Activated B cell treated with CpG ODN at 0.5 μM for 24 hours (primary cell): ENCODE measurements at places on chromosomes 16 and 17.

DNA sequence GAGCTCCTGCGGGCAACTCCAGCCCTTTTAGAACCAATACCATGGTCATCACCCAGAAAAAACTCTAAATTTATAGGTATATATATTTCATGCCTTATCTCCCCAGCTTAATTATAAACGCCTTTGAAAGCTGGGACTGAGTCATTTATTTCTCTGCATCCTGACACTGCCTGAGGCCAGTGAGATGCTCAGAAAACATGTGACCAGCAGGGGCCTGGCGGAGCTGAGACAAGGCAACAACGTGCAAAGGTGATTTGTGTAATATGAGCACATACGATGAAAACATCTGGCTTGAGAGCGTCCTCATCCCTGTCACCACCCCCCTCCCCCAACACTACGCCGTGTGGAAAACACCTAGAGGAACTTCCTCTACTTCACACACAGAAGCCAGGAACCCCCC, 22.7 kb downstream of the NXN start:
- DNase-seq, result no peak

DNA sequence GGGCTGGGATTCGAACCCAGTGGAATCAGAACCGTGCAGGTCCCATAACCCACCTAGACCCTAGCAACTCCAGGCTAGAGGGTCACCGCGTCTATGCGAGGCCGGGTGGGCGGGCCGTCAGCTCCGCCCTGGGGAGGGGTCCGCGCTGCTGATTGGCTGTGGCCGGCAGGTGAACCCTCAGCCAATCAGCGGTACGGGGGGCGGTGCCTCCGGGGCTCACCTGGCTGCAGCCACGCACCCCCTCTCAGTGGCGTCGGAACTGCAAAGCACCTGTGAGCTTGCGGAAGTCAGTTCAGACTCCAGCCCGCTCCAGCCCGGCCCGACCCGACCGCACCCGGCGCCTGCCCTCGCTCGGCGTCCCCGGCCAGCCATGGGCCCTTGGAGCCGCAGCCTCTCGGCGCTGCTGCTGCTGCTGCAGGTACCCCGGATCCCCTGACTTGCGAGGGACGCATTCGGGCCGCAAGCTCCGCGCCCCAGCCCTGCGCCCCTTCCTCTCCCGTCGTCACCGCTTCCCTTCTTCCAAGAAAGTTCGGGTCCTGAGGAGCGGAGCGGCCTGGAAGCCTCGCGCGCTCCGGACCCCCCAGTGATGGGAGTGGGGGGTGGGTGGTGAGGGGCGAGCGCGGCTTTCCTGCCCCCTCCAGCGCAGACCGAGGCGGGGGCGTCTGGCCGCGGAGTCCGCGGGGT, at the start of gene CDH1:
TSS of gene CDH1 (plus strand) at position 247 of the 684 bp plus-strand sequence. CDS start at position 371, 124 bp downstream.
- DNase-seq, result peak; percentile 26

DNA sequence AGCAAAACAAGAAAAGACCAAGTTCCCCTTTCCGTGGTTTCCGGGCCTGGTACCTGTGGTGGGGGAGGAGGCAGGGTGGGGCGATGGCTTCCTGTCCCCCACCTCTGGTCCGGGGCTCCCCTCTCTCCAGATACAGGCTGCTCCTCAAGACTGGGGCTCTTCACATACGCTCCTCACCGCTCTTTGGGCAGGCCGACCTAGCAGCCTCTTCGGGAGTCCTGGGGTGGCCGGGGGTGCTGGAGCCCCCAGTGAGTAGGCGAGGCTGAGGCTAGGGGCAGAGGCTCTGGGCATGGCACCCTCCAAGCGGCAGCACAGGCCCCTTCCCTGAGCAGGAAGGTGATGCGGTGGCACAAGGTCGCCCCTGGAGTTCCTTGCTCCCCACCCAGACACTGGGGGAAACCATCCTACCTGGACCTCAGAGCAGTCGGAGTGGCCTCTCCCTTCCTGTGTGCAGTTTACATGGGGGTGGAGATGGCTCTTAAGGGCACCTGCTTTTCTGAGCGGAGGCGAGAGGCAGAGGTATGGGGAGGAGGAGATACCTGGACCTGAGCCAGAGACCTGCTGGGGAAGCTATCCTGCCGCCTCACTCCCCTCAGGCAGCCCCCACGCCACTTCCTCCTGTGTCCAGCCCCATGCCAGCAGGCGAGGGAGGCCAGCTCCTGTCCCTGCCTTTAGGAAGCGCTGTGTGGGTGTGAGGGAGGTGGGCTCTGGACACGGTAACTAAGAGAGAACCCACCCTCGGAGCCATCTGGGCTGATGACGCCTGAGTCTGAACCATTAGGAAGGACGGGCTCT, 891 bp downstream of the CORO1A start:
- peak; percentile 70 for DNase-seq

GRCh38 chr16:88047462-88047861, 96.2 kb downstream of the BANP start:
- no peak for DNase-seq

DNA sequence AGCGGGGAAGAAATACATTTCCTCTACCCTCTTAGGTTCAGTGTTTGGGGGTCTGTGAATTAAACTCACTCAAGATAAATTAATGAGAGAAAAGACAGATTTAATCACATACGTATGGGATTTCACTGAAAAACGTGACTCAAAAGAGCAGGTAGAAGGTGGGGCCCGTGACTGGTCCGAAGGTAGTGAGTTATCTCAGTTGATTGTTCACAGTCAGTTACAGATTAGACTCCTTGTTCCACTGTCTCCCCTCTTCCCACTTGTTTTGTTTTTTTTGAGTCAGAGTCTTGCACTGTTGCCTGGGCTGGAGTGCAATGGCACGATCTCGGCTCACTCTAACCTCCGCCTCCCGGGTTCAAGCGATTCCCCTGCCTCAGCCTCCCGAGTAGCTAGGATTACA, 301.2 kb downstream of the SEC14L1 start:
- no peak for DNase-seq

- DNase-seq, result no peak
Observed at GRCh38 chr17:19935169-19935568, 42.5 kb downstream of the AKAP10 start.

GRCh38 chr17:57662041-57662440, 83.1 kb downstream of the CCDC182 start:
- DNase-seq, result no peak

DNA sequence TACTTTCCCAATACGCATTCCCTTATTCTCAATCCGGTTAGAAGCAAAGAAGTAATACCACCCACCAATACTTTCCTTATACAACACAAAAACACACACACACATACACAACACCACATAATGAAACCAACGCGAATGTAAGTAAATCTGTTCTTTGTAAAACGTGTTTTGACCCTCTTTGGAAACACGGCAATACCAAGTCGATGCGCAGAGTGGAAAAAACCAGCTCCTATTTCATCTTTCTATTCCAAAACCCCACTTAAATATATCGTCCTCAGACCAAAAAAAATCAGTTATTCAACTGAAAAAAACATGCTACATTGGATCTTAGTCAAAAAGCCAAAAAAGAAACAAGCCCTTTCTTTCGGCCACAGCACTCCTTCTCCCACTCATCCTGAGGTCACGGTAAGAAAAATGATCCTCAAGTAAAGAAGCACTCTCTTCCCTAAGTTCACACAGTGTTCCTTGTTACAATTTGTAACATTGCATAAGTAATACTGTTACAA, 31.0 kb upstream of the ARL4D start:
- DNase-seq, result no peak

DNA sequence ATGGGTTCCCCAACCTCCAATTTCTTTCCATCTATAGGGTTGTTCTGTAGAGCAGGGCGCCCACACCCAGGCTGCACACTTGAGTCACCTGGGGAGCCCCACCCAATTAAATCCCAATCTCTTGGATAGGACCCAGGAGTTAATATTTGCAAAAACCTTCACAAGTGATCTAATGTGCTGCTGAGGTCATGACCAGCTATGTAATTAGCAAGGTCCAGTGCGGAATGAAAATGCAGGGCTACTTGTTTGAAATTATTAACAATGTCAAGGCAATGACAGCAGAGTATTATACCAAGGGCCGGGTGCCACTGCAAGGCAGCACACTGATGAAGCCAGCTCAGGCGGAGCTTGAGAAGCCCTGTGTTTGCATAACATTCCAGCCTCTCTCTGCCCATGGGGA, 302.7 kb downstream of the MAF start:
- no peak for DNase-seq

DNA sequence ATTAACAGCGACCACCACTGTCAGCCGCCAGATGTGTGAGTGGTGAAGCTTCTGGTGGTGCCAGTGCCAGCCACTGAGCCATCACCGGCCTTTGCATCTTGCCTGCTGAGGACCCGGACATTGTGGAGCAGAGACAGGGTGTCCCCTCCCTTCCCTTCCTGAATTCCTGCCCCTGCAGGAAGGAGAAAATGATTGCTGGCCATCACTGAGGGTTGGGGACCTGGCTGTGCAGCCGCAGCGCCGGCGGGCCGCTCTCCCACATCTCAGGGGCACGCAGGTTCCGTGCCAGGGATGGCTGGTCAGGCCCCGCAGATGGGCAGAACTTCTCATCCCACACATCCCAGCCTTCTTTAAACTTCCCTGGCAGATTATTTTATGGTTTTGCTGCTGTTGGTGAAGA, 56.5 kb downstream of the RPTOR start:
- no peak for DNase-seq

GRCh38 chr17:80772906-80773242, 218.8 kb upstream of the CHMP6 start:
- DNase-seq, result no peak

DNA sequence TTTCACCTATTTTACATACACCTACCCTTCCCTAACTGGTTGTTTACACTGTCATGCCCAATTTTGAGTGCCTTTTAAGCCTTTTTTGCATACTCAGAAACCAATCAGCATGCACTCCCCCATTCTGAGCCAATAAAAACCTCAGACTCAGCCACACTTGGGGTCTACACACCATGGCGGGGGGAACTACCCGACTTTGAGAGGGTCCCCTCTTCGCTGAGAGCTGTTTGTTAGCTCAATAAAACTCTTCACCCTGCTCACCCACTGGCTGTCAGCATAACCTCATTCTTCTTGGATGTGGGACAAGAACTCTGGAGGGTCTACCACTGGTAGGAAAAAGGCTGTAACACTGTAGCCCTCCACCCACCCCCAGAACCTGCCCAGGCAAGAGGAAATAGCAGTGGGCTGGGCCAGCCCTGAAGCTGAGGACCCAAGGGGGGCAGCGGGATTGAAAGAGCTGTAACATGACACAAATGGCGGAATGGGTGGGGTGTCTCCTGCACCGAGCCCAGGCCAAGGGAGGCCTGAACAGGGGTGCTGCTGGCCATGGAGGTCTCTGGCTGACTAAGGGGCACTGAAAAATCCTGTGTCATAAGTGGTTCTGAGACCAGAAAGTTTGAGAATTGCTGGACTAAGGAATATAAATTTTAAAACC, 3.0 kb upstream of the FLYWCH2 start:
- no peak for DNase-seq

DNA sequence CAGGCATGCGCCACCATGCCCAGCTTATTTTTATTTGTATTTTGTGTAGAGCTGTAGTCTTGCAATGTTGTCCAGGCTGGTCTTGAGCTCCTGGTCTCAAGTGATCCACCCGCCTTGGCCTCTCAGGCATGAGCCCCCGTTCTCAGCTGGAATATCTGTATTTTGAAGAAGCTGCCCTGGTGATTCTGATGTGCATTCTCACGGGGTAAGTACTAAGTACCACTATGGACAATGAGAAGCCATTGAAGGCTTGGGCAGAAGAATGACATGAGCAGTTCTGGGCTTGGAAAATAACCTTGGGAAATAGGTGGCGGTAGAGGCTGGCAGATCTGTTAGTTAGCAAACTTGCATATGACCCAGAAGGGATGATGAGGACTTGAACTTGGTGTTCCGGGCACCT, 15.6 kb upstream of the NKD1 start:
- no peak for DNase-seq

DNA sequence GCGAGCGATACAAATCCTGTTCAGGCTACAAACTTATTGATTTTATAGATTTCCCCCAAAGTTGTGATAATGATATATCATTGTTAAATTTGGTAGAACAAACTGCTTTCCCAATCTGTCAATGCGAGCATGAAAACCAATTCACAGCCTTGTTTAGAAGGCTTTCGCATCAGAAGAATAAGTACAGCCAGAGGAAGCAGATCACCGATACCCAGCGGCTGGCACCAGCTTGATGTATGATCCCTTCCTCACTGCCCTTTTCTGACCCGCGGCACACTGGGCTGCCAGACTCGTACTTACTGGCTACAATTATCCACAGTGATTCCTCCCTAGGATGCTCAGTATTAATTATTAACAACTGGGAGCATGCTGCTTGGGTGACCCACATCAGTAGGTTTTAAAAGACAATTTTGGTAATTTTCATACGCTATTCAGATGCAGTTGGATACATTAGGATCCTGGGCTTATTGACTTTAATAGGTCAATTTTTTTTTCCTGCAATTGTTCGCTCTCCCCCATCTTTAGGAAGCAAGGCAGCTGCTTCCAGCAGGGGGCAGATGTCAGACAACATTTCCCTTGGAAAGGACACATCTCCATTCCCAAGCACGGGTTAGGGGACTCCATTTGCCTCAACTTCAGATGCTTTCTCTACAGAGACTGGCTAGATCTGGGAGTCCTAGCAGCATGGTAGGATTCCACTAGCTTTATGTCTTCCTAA, 582.7 kb upstream of the PSMD7 start:
- DNase-seq, result no peak

DNA sequence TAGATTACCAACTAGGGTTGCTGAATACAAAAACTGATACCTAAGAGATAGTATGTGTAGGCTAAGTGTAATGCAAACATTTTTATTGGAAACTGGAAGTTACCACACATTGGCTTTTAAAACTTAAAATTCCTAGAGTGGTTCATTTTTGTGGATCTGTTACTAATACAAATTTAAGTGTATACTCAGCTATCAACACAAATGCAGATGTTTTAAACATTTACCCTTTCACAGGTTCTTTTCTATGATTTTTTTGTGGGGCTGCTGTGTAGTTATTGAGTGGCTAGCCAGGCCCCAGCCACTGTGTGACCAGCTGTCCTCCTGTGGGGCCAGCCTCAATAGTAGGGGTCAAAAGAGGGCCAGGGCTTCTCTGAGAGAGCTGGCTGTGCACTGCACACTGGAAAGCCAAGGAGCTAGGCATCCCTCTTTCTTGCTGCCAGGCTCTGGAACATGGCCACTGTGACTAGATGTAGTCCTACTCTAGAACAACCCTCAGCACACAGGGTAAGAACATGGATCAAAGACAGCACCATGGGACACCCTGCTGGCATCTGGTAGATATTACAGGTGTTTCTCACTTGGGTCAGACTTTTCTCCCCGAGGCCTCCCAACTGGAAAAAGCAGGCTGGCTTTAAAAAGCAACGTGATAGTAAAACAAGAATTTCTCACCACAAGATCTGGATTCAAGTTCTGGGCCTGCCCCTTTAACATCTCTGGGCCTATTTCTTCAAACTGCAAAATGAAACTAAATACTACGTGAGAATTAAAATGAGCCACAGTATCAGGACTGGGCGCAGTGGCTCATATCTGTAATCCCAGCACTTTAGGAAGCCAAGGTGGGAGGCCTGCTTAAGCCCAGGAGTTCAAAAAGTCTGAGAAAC, 7.3 kb upstream of the VEZF1 start:
- DNase-seq, result peak; percentile 22

DNA sequence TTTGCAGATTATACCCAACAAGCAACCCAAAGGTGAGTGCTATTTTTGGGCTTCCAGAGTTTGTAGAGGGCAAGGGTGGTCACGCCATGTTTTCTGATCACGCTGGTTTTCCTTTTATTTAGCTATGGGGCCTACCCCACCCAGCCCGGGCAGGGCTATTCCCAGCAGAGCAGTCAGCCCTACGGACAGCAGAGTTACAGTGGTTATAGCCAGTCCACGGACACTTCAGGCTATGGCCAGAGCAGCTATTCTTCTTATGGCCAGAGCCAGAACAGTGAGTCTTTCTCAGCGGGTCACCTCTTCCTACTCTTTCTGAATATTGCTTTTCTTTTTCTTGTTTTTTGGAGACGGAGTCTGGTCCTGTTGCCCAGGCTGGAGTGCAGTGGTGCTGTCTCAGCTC, 2.5 kb downstream of the FUS start:
- no peak for DNase-seq
